ENCODE measurements at places on chromosomes 12 and 14.

DNA sequence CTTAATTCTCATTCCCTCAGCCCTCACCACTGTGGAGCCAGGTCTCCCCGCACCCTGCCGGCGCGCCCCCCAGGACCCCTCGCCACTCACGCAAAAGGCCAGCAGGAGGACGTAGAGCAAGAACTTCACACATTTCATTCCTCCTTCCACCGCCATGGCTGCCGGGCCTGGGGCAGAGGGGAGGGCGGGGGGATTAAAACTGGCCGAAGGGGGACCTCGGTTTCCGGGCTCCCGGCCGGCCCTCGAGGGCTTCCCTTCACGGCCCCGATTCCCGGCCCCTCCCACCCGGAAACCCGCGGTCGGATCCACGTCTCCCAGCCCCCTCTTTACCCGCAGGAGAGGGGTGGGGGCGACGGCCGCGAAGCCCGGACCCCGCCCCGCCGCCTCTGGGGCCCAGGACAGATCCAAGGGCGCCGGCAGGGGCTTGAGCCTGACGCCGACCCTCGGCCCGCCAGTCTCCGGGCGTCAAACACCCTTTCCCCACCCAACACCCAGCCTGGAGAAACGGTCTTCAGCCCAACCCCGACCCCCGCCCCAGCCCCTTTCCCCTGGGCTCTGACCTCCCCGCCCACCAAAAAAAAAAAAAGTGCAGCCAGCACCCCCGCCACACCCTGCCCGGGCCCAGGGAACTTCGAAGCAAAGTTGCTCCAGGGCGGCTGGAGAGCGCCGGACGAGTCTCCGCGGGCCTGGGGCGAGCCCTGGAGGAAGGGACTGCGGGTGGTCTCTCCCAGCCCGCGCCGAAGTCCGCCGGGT, 447 bp downstream of the CD63 start:
- H3K4me1 ChIP-seq: peaks cover 29% of the 10 kb centered on the region
- H3K27ac ChIP-seq: peak overlapping the region; percentile 28
- peaks cover 23% of the 10 kb centered on the region for H3K36me3 ChIP-seq
- no peaks in the 10 kb centered on the region for H3K27me3 ChIP-seq
- peak overlapping the region; percentile 79 for H3K4me3 ChIP-seq

GRCh38 chr12:92134638-92135274, 10.9 kb downstream of the BTG1 start:
- no peaks in the 10 kb centered on the region for H3K27me3 ChIP-seq
- H3K4me1 ChIP-seq: peaks cover 82% of the 10 kb centered on the region
- peak overlapping the region; percentile 86 for H3K27ac ChIP-seq
- H3K4me3 ChIP-seq: peak overlapping the region; percentile 69
- H3K36me3 ChIP-seq: peaks cover 63% of the 10 kb centered on the region

DNA sequence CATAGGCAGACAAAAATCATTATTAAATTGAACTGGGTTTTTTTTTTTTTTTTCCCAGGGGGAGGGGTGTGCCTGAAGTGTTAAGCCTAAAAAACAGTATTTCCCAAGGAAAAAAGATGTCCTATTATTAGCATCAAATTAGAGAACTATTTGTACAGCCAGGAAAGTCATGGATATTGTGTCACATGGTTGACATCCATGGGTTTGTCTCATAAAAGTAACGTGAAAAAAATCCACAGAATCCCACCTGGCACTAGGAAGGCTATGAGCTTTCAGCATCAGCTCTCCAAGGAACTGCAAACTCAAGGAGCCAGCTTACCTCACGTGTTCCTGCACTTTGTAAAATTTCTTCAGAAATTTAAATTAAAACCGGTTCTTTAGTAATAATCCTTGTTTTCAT, 69.1 kb upstream of the EGLN3 start:
- DNase-seq: no peak
- no peak overlapping the region for H3K4me3 ChIP-seq
- peaks cover 29% of the 10 kb centered on the region for H3K4me1 ChIP-seq
- no peaks in the 10 kb centered on the region for H3K27me3 ChIP-seq

GRCh38 chr12:121390856-121391255, 9.1 kb upstream of the RNF34 start:
- no peaks in the 10 kb centered on the region for H3K27me3 ChIP-seq
- no peak overlapping the region for H3K4me3 ChIP-seq
- H3K27ac ChIP-seq: no peak overlapping the region
- H3K36me3 ChIP-seq: no peaks in the 10 kb centered on the region
- no peak for DNase-seq

- H3K27me3 ChIP-seq: no peaks in the 10 kb centered on the region
- DNase-seq: peak; percentile 93
- peaks cover 32% of the 10 kb centered on the region for H3K36me3 ChIP-seq
- H3K27ac ChIP-seq: peak within 1 kb of the TSS; percentile 97
Measured at GRCh38 chr12:105330283-105330930, at the start of gene C12orf75. TSS of gene C12orf75 (plus strand) at chr12:105330691. CDS start at chr12:105330892, 201 bp downstream.

DNA sequence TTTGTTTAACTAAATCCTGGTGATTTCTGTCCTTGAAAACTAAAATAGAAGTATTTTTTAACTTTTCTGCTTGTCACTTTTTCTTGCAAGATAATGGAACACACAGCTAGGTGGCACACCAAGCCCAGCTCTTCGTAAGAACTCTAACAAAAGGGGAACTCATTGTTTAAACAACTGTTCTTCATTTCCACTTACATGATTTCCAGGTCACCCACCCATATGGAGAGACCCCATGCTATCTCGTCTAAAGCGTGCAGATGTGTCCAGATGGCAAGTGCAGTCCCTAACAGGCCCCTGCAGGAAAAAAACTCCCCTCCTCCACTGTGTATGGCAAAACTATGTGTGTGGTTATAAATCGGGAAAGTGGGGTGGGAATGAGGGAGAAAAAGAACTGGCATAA, 43.3 kb upstream of the NT5DC3 start:
- H3K27ac ChIP-seq: no peak overlapping the region
- H3K4me1 ChIP-seq: peaks cover 21% of the 10 kb centered on the region
- H3K27me3 ChIP-seq: peaks cover 3% of the 10 kb centered on the region
- no peak overlapping the region for H3K4me3 ChIP-seq

DNA sequence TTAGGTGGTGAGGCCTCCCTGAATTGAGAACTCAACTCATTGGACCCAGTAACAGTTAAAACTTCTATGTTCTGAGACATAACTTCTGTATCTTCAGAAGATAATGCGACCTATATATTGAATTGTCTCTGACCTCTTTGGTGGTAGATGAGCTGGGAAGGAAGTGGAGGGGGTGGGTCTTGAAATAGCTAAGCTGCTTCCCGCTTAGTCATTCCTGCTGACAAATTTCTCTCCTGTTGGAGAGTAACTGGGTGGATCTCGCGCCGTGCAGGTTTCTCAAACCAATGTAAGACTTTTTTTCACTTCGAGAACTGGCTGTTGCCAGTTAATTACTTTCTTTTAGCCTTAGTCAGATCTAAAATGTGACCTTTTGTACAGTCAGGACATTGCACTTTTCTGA, 100.8 kb downstream of the PPHLN1 start:
- DNase-seq: no peak
- no peak overlapping the region for H3K4me3 ChIP-seq
- peaks cover 43% of the 10 kb centered on the region for H3K36me3 ChIP-seq

DNA sequence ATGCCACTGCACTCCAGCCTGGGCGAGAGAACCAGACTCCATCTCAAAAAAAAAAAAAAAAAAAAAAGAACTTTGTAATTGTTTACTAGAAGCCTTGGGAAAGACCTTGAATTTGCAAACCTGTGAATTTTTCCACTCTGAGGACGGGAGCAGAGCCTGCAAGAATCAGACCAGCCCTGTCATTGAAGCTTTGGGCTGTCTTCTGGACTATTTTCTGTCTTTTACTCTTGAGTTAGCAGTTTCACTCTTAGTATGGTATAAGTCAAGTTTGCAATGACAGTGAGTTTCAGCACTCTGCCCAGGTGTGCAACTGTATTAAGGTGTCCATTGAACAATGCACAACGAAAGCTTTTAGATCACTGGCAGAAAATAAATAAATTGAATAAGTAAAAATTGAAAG, 81.4 kb upstream of the KRAS start:
- no peak for DNase-seq
- H3K27me3 ChIP-seq: peaks cover 54% of the 10 kb centered on the region
- H3K4me3 ChIP-seq: no peak overlapping the region
- H3K4me1 ChIP-seq: peaks cover 21% of the 10 kb centered on the region
- no peak overlapping the region for H3K27ac ChIP-seq

- no peak overlapping the region for H3K4me3 ChIP-seq
- H3K27ac ChIP-seq: no peak overlapping the region
- no peaks in the 10 kb centered on the region for H3K36me3 ChIP-seq
- peaks cover 10% of the 10 kb centered on the region for H3K4me1 ChIP-seq
- H3K27me3 ChIP-seq: peaks cover 29% of the 10 kb centered on the region
Measured at GRCh38 chr12:106074361-106074705, 64.4 kb downstream of the NUAK1 start.

GRCh38 chr14:96255501-96256366, at the start of gene BDKRB1:
TSS of gene BDKRB1 (plus strand) at chr14:96256210. CDS start at chr14:96263683, 7,473 bp downstream.
- no peak for DNase-seq
- no peak within 1 kb of the TSS for H3K4me3 ChIP-seq
- no peaks in the 10 kb centered on the region for H3K36me3 ChIP-seq
- H3K4me1 ChIP-seq: no peaks in the 10 kb centered on the region
- peaks cover 2% of the 10 kb centered on the region for H3K27me3 ChIP-seq

DNA sequence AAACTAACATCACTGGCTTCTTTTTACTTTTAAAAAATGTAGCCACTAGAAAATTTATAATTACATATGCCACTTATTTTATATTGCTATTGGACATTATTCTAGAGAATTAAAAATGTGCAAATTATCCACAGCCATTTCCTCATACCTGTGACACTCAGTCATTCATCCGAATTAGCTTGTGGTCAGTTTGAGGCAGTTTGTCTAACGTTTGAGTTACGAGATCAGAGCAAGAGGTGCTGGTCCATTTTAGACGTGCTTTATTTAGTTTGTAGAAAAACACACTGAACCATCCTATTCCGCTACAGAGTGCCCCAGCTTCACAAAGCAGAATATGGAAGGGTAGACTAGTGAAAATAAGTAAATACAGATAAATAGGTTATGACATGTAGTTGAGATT, 513.0 kb downstream of the NRXN3 start:
- no peaks in the 10 kb centered on the region for H3K27me3 ChIP-seq
- H3K4me3 ChIP-seq: no peak overlapping the region
- H3K4me1 ChIP-seq: no peaks in the 10 kb centered on the region
- no peak for DNase-seq

GRCh38 chr14:89773151-89773550, 181.4 kb downstream of the EFCAB11 start:
- no peak overlapping the region for H3K27ac ChIP-seq
- no peaks in the 10 kb centered on the region for H3K36me3 ChIP-seq
- no peak for DNase-seq
- H3K27me3 ChIP-seq: peaks cover 10% of the 10 kb centered on the region

- H3K27ac ChIP-seq: peak overlapping the region; percentile 64
- H3K4me1 ChIP-seq: peaks cover 20% of the 10 kb centered on the region
- no peak overlapping the region for H3K4me3 ChIP-seq
- H3K36me3 ChIP-seq: no peaks in the 10 kb centered on the region
Measured at GRCh38 chr12:123449856-123450255, 8.1 kb upstream of the SNRNP35 start.

DNA sequence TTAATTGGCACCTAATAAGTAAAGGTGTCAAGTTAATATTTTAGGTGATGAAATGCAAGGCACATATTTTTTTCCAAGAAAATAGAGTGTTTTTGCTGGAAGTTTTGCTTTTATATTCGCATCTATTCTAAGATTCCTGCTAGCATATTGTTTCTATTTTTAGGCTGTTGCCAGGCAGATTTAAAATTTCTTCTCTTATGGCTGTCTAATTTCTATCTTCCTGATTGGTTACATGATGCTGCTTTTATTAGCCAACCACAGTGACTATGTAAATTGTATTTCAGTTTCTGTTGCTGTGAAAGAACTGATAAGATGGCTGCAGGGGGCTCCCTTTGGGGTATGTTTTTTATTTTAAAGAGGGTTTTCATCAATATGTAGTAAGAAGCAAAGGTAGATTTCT, 42.7 kb downstream of the ATF7IP start:
- H3K27ac ChIP-seq: peak overlapping the region; percentile 46
- H3K27me3 ChIP-seq: no peaks in the 10 kb centered on the region
- peaks cover 50% of the 10 kb centered on the region for H3K4me1 ChIP-seq
- DNase-seq: no peak

- H3K27ac ChIP-seq: no peak overlapping the region
- peaks cover 9% of the 10 kb centered on the region for H3K27me3 ChIP-seq
- no peak for DNase-seq
- no peak overlapping the region for H3K4me3 ChIP-seq
- no peaks in the 10 kb centered on the region for H3K36me3 ChIP-seq
- no peaks in the 10 kb centered on the region for H3K4me1 ChIP-seq
Measured at GRCh38 chr12:131065801-131066200, 112.1 kb downstream of the ADGRD1 start.

DNA sequence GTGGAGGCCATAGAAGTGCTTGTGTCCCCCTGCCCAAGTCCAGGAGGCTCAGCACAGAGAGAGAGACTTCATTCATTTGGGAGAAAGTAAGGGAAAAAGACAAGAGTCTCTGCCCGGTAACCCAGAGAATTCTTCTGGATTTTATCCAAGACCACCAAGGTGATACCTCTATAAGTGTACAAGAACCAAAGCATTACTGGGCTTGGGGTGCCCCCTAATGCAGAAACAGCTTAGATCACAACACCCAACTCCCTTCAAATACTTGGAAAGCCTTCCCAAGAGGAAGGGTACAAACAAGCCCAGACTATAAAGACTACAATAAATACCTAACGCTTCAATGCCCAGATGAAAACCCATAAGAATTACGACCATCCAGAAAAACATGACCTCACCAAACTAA, 119.7 kb upstream of the PDE3A start:
- no peaks in the 10 kb centered on the region for H3K27me3 ChIP-seq
- H3K4me3 ChIP-seq: no peak overlapping the region
- H3K4me1 ChIP-seq: no peaks in the 10 kb centered on the region
- no peak for DNase-seq
- no peaks in the 10 kb centered on the region for H3K36me3 ChIP-seq

DNA sequence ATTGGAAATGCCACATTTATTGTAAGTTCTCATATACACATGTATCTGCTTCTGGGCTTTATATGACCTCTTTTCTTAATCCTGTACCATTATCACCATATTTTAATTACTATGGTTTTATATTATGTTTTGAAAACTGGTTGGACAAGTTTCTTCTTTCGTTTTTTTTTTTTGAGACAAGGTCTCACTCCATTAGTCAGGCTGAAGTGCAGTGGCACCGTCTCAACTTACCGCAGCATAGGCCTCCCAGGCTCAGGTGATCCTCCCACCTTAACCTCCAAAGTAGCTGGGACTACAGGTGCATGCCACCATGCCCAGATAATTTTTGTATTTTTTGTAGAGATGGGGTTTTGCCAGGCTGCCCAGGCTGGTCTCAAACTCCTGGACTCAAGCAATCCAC, 44.6 kb downstream of the GALNT4 start:
- no peak overlapping the region for H3K4me3 ChIP-seq
- peaks cover 22% of the 10 kb centered on the region for H3K36me3 ChIP-seq
- H3K27me3 ChIP-seq: no peaks in the 10 kb centered on the region
- H3K27ac ChIP-seq: no peak overlapping the region

GRCh38 chr12:45343269-45344051, 127.6 kb downstream of the ANO6 start:
- no peak overlapping the region for H3K4me3 ChIP-seq
- peaks cover 9% of the 10 kb centered on the region for H3K4me1 ChIP-seq
- peaks cover 10% of the 10 kb centered on the region for H3K36me3 ChIP-seq
- H3K27me3 ChIP-seq: no peaks in the 10 kb centered on the region
- DNase-seq: no peak
- no peak overlapping the region for H3K27ac ChIP-seq

GRCh38 chr14:30572771-30573170, 13.8 kb downstream of the G2E3 start:
- peaks cover 54% of the 10 kb centered on the region for H3K4me1 ChIP-seq
- no peaks in the 10 kb centered on the region for H3K27me3 ChIP-seq
- no peak for DNase-seq
- no peak overlapping the region for H3K27ac ChIP-seq

- peaks cover 17% of the 10 kb centered on the region for H3K4me1 ChIP-seq
- no peak overlapping the region for H3K4me3 ChIP-seq
- H3K27me3 ChIP-seq: no peaks in the 10 kb centered on the region
- no peak for DNase-seq
Measured at GRCh38 chr12:11756022-11756421, 106.5 kb downstream of the ETV6 start.

Data from activated T-helper 2 cell treated with anti-CD3 and anti-CD28 coated beads, Interferon-gamma antibody, Interleukin-2, Interleukin-4, amounts not matched to agents 10 μg/mL and 5 μg/mL and 100 μg/mL, durations not matched to agents 14 hours and 24 hours and 36 hours (primary cell).